Fibroblast of skin of right quadriceps (primary cell): ENCODE measurements at places on chromosomes 16 and 17.

GRCh38 chr16:53041320-53042051 lies 11.2 kb downstream of the CHD9NB start:
- peak; percentile 24 for DNase-seq

DNA sequence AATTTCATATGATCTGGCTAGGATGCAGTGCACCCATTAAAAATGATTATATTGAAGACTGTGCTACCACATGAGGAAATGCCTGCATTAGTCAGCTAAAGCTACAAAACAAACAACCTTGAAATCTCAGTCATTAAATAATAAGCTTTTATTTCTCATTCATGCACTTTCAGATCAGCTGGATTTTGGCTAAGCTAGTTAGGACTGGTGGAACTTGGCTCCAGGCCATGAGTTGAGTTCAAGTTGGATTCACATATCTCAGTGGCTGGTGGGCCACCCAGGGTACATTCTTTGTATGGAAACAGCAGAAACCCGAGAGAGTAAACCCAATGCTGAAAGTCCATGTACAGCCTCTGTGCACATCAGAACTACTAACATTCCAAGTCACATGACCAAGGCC lies 6.4 kb upstream of the SLFN12L start:
- DNase-seq, result peak; percentile 6

DNA sequence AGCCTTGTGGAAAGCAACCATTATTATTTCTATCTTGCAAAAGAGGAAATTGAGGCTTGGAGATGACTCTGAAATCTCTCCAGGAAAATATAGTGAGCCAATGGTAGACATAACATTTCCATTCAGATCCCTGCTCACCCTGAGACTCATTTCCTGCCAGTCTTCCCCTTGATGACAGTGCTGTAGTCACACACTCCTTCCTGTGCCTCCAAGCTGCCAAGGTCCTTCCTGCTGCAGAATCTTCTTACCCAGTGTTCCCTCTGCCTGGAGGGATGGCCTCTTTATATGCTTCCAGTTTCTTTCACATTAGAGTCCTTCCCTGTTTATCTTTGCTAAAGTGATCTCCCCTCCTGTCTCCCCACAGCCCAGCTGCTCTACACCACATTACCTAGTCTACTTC lies 648.1 kb downstream of the TOX3 start:
- DNase-seq, result no peak

DNA sequence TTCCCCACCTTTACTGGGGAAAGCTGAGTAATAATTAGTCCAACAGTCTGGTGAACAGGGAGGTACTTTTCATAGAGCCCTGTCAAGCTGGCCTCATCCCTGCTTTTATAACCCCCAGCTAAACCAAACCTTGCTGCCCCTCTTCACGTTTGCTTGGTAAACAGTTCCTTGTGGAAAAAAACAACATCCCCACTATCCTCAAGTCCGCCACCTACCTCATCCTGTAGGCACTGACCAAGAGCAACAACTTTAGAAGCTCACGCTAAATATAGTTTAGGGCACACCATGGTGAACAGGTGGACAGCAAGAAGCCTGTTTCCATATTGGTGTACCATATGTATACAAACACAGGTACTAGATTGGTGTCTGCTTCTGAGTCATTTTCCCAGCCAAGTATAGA lies 16.5 kb downstream of the NFE2L1 start:
- no peak for DNase-seq

GRCh38 chr16:80279656-80280055 lies 261.1 kb upstream of the DYNLRB2 start:
- no peak for DNase-seq

DNA sequence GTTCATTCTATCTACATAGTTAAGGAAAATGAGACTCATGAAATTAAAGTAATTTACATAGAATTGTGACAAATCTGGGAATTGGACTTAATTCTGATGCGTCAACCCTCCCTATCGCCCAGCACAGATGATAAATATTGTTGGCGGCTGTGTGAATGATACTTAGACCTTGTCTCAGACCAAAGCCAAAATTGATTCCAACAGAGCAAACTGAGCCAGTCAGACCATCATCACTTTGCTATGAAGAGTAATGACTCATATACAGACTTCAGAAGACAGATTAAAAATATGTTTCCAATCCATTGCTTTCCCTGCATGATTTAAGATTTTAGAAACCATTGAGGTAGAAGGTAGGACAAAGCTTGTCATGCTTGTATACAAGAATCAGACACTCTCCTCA lies 1156.7 kb upstream of the CDH8 start:
- DNase-seq, result peak; percentile 16

GRCh38 chr17:55348749-55349354 lies 72.8 kb downstream of the MMD start:
- DNase-seq, result peak; percentile 50

DNA sequence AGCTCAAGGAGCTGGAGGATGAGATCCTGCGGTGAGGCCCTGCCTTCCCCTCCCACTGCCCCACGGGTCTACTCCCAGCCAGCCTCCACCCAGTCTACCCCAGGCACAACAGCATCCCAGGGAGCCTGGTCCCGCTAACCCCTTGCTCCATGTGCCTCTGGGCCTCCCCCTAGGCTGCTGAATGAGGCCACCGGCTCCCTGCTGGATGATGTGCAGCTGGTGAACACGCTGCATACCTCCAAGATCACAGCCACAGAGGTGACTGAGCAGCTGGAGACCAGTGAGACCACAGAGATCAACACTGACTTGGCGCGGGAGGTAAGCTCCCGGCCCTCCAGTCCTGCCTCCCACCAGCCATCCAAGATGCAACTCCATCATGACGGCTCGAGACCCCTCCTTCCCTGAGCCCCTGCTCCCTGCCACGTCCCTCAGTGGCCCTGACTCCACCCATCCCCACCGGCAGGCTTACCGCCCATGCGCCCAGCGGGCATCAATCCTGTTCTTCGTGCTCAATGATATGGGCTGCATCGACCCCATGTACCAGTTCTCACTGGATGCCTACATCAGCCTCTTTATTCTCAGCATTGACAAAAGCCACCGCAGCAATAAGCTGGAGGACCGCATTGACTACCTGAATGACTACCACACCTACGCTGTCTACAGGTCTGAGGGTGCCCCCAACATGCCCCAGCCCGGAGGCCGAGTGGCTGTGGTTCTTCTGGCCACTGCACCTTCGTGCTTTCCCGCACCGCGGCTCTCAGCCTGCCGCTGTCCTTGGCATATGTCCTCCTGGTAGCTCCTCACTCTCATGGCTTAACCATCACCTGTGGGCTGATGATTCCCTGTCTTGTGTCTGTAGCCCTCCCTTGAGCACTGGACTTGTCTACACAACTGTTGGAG lies 15.0 kb upstream of the KDM6B start:
- no peak for DNase-seq

DNA sequence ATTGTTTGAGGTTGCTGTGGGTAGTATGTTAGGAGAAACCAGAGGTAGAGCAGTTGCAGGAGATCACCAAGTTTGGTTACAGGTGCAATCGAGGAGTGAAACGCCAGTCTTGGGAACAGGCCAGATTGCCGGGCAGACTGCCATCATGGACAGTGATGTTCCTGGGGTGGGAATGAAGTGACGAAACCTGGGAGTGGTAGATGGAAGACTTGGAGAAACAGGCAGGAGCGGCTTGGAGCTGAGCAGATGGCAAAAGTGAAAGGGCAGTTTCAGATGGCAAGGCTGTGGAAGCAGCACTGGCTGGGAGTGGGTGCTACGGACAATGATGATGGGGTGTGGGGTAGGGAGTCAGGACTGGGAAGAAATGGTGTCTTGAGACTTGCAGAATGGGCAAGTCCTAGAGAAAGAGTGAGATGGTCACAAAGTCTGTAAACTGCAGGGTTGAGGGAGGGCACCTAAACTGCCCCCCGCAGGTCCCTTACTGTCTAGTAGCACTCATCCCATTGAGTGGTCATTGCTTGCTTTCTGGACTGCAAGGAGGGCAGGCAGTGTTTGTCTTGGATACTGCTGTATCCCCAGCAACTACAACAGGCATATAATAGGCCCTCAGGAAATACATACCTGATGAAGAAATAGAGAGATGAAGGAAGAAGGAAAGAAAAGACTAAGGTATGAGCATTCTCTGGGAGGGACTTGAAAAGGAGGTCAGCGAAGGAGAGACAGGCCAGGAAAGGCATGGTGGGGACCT lies 29.5 kb upstream of the ULK2 start:
- no peak for DNase-seq
